ENCODE measurements at places on chromosomes 4 and X.

DNA sequence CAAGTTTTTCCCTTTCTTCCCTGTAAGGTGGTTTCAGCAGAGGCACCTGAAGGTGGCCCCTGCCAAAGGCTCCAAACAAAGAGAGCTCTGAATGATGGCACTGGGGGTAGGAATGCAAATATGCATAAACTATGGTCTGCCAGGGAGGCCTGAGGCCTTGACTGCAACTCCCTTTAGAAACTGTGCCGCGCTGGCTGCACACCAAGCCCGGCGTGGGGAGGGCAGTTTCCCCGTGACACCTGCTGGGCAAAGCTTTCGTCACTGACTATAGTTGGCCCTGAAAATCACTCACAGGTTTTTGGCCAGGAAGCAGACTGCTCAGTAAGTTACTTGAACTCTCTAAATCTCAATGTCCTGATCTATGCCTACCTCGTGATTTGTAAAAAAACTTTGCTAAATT is 97.8 kb upstream of the ATOH1 start:
- DNase-seq, result peak; percentile 7

DNA sequence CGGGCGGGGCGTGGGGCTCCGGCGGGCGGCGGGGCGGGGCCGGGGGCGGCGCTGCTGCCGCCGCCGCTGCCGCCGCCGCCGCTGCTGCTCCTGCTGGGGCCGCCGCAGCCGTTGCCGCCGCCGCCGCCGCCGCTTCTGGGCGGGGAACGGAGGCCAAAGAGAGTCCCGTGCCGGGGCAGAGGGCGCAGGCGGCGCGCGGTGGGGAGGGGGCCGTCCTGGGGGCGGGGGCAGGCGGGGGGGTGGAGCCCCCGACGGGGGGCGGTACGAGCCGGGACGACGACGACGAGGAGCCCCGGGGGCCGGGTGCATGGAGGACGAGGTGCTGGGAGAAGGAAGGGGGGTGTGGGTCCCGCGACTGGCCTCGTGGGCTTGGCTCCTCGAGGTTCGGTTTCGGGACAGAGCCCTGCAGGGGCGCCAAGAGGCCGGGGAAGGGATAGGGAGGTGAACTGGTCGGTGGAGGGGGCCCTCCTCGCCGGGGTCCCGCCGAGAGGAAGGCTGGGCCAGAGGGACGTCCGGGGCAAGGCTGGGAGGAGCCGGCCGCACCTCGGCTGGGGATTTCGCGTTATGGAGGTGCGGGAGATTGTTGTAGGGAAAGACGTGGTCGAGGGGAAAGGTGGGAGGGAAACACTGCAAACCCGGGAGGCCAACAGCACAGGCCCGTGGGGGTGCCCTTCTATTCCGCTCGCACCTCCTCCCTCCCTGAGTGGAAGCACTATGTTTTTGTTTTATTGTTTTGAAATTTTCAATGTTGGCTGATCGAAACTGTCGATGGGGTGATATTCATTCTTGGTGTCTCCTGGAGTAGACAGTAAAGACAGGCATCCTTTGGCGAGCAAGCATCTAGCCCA is 1.9 kb downstream of the BCORL1 start:
- DNase-seq, result no peak

DNA sequence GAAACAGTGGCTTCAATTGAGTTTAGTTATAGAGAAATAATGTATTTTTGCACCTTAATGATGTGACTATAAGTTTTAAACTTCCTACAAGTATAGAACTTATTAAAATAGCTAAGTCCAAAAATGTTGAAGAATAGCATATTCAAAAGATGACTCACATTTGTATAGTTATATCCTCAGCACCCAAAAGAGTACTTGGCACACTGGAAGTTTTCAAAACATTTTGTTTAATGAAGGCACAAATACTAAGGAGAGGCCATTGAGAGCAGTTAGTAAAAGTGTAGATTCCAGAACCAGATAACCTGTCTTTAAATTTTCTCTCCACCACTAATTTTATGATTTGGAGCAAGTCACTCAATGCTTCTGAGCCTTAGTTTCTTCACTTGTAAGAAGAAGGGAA is 226.9 kb upstream of the MID1 start:
- DNase-seq, result no peak

GRCh38 chr4:168860827-168861226 is 149.2 kb downstream of the CBR4 start:
- DNase-seq, result no peak

GRCh38 chr4:168039593-168039992 is 52.7 kb upstream of the ANXA10 start:
- DNase-seq, result no peak

GRCh38 chr4:84496706-84497503 is 2.2 kb downstream of the NKX6-1 start:
- no peak for DNase-seq

GRCh38 chr4:147899512-147899911 is 167.6 kb downstream of the ARHGAP10 start:
- no peak for DNase-seq

GRCh38 chr4:120435179-120435578 is 368.5 kb upstream of the MAD2L1 start:
- DNase-seq, result no peak

- DNase-seq, result no peak
Measured at GRCh38 chr4:17283832-17284231, 228.1 kb downstream of the QDPR start.

DNA sequence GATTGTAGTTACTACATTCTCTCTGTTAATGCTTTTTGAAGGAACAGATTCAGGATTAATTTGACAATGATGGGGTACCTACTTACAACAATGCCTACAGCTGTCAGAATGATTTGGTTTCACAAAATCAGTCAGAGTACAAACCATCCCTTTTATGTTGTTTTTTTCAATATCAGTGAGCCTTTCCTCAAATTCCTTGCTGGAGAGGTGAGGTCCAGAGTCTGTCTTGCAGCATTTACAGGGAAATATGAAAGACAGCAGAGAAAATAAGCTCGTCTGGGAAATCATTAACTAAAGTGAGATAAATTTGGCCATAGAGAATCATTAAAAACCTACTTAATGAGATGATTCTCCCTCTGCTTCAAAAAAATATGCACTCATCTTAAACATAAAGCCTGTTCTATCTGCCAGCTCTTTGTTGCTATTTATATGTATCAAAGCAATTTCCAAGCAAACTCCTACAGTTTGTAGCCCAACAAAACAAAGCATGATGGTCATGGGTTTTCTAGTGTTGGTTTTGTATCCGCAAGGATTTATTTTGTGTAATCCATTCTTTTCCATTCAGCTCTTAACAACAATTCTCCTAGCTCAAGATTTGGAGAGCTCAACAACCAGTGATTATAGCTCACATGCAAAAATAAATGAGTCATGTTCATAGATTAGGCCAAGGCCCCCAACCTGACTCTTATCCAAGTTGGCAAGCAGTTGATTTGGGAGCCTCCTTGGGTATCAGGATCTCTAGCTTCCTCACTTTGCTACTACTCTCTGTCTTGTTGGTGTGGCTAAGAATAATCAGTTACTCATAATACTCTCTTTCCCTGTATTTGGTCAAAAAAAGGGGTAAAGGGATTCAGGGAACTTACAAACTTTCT is 222.6 kb downstream of the ENOX2 start:
- DNase-seq, result peak; percentile 7

DNA sequence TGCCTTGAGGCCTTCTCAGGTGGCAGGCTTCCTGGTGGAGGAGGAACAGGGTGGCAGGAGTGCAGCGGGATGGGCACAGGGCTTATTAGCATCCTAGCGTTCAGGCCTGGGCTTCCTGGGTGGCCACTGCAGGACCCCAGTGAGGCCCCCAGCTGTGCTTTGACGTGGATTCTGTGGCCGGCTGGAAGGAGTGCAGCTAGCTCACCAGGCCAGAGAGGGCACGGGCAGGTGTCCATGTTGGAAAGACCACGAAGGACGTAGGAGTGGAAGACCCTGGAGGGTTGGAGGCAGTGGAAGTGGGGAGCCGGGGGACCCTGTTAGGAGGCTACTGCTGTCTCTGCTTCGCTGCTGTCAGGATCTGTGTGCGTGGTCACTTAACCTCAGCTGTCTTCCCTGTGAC is 13.3 kb upstream of the TADA2B start:
- DNase-seq, result no peak

- DNase-seq, result no peak
Measured at GRCh38 chr4:6925357-6925836, 15.8 kb downstream of the TBC1D14 start.

GRCh38 chrX:72641611-72642010 is 69.0 kb upstream of the HDAC8 start:
- no peak for DNase-seq

- DNase-seq, result peak; percentile 52
Measured at GRCh38 chrX:39336671-39337311, 535.5 kb downstream of the MID1IP1 start.

DNA sequence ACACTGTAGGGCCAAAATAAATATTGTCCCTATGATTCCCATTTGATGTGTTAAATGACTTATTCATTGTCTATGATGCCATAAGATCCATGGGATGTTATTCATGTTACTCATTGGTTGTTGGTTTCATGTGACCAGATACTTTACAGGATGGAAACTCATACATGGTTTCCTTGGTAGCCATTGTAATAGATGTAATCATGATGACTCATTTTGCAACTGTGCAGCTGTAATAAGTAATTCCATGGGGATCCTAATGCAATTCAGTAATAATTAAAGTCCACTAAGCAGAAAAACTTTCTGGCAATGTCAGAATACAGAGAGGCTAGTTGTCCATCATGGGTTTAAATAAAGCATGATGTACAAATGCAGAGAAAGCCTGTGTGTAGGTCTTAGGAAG is 389.7 kb upstream of the NR3C2 start:
- peak; percentile 47 for DNase-seq

DNA sequence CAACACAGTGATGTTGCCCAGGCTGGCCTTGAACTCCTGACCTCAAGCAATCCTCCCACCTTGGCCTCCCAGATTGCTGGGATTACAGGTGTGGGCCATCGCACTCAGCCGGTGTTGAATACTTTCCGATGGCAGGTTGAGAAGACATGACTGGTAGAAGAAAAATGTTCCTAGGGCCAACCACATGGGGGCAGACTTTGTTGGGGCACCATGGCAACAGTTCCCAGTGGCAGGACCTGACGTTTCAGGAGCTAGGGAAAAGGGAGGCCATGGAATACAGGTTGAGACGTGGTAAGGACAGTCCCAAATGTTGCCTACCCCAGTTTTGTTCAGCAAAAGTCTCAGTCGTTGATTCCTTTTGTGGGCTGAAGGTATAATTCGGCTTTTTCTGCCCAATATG is 134.6 kb downstream of the ASMT start:
- no peak for DNase-seq

DNA sequence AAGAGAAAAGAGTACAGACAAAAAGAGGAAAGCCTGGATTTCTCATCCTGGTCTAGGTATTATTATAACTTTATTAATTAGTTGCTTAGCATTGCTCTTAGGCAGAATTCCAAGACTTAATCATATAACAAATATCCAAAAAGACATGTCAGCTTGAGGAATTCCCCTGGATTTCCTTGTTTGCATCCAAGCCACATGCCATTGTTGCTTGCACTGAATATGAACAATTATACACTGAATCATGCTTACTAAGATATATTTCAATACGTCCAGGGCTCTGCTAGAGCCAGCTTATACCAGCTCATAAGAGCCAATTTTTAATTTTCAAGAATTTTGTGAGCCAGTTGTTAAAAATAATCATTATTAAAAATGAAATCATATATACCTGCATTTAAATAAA is 5.5 kb upstream of the TLR10 start:
- DNase-seq, result no peak

DNA sequence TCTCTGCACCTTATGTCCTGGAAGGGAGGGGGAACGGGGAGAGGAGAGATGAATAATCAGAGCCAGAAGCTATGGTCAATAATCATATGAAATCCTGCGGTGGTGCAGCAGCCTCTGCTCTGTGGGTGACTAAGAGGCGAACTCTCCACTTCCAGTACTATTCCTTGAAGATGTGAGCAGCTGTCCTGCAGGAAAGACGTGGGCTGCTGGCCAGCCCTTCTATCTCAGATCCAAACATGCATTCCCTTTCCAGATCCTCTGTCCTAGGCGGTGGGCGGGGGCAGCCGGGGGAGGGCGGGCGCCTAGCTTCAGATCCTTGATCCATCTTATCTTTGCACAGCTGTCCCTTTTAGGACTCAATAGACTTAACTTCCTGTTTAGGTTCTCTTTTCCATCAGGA is 34.5 kb downstream of the SPINK2 start:
- peak; percentile 77 for DNase-seq

DNA sequence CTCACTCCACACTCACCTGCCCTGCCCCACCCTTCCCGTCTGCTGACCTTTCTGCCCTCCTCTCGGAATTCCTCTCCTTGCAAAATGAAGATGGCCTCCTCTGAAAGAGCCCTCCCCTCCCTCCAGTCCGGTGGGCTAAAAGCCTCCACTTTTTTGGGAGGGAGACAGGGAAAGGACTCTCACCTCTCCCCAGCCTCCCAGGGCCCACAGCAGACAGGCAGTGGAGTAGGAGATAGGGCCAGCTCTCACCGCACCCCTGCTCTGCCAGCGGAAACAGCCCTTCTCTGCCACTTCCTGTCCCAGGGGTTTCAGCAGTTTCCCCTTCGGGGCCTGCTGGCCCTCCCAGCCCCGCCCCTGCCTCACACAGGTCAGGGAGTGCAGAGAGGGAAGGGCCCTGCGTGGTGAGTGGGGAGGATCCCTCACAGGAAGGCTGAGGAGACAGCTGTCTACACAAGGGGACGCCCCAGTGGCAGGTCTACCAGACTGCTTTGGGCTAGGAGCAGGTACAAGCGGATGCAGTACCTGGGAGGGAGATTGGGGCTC is 18.2 kb downstream of the ELF4 start:
- DNase-seq, result no peak

DNA sequence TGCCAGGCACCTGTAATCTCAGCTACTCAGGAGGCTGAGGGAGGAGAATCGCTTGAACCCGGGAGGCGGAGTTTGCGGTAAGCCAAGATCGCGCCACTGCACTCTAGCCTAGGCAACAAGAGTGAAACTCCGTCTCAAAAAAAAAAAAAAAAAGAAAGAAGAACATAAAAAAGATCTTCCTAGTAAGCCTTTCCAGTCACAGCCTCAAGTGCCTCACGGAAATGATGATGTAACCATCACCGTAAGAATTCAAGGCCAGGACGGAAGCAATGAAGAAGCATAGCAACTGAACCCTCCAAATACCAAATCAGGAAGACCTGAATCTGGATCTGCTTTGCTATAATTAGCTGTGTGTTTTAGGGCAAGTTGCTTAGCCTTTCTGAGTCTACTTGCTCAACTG is 28.8 kb downstream of the RBM47 start:
- no peak for DNase-seq

DNA sequence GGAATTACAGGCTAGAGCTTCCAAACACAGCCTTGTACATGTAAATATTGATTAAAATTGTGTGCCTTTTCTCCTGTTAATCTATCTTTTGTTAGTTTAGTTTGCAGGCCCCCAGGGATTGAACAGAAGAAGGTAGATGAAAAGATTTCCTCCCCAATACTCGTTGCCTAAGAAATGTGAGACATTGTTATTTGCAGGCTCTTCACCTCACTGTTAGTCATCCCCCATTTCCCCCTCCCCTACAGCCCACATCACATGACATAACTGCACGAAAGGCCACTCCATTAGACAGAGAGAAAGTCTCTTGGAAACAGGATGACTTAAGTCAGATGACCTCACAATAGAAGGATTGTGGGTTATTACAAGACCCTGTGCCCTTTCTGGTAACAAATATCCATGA is 13.3 kb upstream of the MID1 start:
- DNase-seq, result no peak

Data from muscle of back (tissue), 13 donors.